ENCODE measurements at places on chromosomes 5 and 9.

DNA sequence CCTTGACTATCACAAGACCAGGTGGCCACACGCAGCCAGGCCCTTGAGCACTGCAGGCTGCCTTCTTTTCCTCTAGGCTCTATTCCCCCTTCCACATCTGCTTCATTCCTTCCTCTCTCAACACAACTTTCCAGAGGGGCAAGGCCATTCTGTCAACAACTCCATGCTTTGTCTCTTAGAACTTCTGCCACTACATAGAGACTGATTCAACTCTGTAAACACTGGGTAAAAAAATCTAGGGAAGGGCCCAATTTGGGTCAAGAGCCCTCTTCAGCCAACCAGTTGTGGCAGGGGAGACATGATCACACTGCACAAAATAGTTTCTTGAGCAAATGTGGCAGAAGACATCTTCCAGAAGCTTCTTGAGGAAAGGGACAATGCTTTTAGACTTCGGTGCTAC, 55.6 kb downstream of the ATPSCKMT start:
- no peak for DNase-seq

DNA sequence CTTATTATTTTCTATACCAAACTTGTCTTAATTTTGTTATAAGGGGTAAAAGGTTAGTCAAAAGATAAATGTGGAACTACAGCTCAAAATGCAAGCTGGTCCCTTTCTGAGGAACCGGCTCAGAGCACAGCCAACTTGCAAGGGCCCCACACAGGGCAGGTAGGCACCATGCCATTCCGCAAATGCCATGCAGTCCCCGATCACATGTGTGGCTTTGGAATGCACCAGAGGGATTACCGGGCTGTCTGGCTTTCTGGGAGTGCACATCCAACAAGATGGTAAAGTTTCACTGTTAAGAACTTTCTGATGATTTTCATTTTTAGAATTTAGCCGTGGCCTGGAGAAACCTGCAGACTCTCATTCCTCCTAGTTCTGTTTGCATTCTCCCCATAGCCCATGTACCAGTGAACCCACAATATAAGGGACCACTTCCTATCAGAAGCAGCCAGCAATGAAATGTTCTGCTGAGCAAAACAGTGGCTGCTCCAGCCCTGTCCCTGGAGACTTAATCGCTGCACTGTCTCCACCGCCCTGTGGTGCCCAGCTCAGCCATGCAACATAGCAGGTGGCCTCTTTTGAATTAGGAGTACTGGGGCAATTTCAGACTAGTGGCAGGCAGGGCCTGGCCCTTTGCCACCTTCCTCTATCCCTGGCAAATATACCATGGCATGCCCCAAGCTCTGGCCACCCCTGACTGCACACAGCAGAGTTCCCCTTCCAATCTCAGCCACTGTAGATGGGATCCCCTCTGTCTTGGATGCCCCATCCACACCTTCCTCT, 11.4 kb downstream of the SHB start:
- no peak for DNase-seq

DNA sequence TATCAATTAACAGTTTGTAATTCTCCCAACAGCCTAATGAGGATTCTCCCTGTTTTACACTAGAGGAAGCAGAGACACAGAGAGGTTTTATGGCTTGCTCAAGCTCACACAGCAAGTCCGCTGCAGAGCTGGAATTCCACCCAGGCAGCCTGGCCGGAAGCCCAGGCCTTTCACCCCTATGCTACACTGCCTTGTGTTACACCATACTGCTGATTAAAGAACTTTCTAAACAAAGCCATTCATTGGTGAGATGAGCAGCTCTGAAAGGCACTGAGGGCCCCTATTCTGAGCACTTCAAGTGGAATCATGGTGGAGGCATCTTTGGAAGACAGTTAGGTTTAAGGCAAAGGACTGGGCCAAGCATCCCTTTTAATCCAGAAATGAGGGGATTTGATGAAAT, 14.7 kb upstream of the LARP1 start:
- peak; percentile 23 for DNase-seq

GRCh38 chr5:160269017-160269416, 39.7 kb downstream of the FABP6 start:
- peak; percentile 10 for DNase-seq
